ENCODE measurements at places on chromosomes 6 and 20.

DNA sequence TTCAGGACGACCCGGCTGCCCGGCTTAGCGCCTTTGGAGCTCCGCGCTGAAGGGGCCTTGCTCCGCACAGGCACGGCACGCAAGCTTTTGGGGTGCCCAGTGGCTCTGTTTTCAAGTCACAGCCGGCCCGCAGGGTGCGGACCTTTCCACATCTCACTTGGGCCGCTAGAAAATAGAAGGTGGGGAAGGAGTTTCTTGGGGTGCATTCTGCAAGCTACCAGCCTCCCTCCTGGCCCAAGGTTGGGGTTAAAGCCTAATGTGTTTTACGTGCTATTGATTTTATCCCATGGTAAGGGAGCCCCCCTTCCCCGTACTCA is 561 bp downstream of the KAT14 start:
- no peak for DNase-seq

GRCh38 chr20:14921513-14921912 is 584.1 kb upstream of the FLRT3 start:
- DNase-seq: no peak

- DNase-seq: no peak
These were observed 4.1 kb downstream of the CCND3 start for GRCh38 chr6:41937472-41937860.

DNA sequence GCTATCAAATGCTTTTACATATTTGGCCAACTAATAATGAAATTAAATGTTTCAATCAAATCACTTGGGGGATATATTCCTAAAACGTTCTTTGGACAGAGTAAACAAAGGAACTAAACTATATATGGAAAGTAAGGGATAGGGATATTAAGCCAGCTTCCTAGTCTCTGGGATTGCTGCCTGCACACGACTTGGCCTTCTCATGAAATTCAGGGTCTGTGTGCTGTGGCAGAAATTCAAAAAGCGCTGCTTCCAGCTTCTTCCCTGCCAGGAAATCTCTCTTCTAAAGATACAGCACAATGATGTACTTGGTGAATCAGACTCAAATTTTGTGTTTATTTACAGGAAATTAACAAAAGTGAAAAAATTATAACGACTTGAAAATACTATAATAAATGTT is 206.3 kb upstream of the RAB32 start:
- no peak for DNase-seq

DNA sequence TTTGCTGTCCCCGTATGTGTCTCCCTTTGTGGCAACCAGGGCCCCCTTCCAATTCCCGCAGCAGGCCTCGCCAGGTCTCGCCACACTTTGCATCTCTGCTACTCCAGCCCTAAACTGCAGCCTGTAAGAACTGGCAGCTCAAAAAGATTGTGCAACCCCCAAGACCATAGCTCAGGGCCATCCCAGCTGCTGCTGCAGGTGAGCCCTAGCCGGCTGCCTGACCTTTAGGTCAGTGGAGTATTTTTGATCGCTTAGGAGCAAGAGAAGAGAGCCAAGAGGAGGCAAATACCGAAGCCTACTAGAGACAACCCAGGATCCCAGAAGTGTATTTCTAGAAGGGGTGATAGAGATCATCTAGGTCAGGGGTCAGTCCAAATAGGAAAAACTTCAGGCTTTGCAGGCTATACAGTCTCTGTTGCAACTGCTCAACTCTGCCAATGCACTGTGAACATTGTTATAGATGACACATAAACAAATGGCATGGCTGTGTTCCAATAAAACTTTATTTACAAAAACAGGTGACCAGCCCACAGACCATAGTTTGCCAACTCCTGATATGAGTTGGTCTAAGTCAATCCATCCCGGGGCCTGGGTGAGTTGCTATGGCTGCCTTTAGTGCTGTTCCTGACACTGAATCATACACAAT is 138.4 kb downstream of the EYA2 start:
- no peak for DNase-seq

- no peak for DNase-seq
These were observed 25.9 kb upstream of the APMAP start for GRCh38 chr20:25018425-25018824.

- DNase-seq: no peak
These were observed 478.4 kb upstream of the SOX4 start for GRCh38 chr6:21115111-21115510.

GRCh38 chr6:70753870-70754380 is 86.2 kb downstream of the SMAP1 start:
- no peak for DNase-seq

DNA sequence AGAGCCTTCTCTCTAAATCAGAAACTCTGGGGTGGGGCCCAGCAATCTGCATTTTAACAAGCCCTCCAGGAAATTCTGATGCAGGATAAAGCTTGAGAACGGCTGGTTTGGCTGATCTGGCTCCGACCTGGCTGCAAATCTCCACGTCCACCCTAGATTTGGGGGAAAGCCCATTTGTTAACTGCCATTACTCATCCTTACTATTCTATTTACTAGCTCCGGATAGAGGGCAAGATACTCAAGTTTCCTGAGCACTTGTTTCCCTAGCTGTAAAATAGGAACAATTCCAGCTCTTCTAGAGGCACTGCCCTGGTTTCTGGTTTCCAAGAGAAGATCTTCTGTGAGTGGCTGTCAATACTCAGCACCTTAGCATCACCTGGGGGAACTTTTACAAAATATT is 44.4 kb downstream of the DAAM2 start:
- DNase-seq: no peak

DNA sequence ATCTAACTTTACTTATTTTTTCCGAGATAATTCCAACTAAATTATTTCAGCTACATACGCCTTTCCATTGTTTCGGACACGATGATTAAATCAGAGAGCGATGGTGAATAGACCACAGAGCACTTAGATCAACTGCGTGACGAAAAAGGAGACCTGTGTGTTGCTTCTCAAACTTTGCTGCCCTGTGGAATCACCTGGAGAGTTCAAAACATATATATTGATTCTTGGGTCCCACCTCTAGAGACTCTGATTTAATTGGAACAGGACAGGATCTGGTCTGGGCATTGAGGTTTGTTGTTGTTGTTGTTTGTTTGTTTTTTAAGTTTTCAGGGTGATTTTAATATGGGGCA is 401 bp upstream of the TNFRSF21 start:
- no peak for DNase-seq

DNA sequence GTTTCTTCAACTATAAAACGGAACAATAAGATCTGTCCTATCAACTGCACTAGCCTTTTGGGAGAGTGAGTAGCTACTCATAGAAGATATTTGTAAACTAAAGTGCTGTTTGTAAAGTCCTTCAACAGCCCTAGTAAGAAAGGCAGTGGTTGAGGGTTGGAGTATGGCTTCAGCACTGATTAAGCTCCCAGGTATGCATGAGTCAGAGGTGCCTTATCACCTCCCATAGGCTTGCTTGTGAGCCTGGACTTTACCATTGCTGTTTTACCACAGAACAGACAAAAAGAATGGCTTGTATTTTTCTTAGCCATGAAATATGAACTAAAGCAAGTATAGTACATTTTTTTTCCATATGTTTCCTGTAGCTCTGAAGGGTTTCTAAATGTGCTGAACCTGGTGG is 44.1 kb downstream of the SAMD3 start:
- DNase-seq: peak; percentile 67

DNA sequence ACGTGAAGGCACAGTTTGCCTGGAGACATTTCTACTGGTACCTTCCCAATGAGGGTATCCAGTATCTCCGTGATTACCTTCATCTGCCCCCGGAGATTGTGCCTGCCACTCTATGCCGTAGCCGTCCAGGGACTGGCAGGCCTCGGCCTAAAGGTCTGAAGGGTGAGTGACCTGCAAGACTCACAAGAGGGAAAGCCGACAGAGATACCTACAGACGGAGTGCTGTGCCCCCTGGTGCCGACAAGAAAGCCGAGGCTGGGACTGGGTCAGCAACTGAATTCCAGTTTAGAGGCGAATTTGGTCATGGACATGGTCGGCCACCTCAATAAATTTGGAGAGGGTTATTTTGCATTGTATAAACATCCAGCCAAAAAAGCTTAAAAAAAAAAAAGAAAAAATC is 420.3 kb upstream of the FLRT3 start:
- no peak for DNase-seq

- no peak for DNase-seq
These were observed 160.6 kb upstream of the COL21A1 start for GRCh38 chr6:56407883-56408410.

DNA sequence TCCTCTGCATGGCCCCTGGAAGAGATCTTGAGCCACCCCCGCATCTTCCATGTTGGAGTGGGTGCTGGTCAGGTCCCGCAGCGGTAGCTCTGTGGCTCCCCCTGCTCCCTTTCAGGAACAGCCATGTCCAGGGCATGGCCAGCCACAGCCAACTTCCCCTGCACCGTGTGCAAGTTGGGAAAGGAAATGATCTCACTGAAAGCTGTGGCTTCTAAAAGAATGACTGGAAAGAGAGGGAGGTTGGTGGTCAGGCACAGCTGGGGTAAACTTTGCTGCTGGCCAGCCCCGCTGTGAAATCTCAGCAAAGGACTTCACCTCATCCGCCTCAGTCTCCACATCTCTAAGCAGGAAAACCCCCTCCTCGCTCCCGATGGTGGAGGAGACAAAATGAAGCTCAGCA is 153.6 kb upstream of the CST7 start:
- DNase-seq: no peak

GRCh38 chr6:2086326-2086965 is 159.0 kb downstream of the GMDS start:
- DNase-seq: no peak

- no peak for DNase-seq
These were observed 37.7 kb upstream of the SYNCRIP start for GRCh38 chr6:85680388-85680787.

DNA sequence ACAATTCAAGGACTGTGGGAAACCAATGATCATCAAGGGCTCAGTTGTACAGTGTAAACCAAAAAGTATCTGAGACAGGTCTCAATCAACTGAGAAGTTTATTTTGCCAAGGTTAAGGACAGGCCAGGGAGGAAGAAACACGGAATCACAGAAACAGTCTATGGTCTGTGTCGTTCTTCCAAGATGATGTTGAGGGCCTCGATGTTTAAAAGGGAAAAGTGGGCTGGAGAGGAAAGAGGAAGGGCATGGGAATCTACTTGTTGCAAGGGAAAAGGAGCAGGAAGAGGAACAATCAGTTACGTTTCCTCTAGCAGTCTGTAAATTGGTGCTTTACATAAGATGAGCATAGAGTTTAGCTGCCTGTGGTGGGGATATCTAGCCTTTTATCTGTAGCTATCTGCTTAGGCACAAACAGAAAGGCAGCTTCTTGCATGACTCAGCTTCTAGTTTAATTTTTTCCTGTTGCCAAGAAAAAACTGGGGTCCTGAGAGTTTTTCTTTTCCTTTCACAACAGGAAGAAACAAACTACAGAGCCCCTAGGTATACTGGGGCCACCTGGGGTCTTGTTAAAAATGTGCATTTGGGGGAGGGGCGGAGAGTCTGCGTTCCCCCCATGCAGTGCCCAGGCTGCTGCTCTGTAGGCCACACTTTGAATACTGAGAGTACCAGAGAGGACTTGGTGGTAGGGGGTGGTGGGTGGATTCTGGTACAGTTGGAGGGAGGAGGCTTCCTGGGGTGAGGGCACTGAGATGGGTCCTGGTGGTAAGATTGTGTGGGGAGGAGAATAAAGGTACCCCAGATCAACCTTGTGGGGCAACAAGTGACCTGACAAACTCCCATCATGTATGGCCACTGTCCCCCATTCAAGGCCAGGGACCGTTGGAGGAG is 35.3 kb upstream of the EZR start:
- DNase-seq: no peak

GRCh38 chr6:170280689-170281045 is 10.2 kb downstream of the DLL1 start:
- no peak for DNase-seq

GRCh38 chr20:62808211-62808865 is 3.7 kb downstream of the OGFR start:
- no peak for DNase-seq

- DNase-seq: no peak
These were observed 25.5 kb downstream of the PCK1 start for GRCh38 chr20:57586370-57586793.

GRCh38 chr20:63846128-63846771 is 15.0 kb upstream of the ABHD16B start:
- DNase-seq: peak; percentile 23

GRCh38 chr20:57417051-57417689 is 26.0 kb downstream of the RBM38 start:
- no peak for DNase-seq

DNA sequence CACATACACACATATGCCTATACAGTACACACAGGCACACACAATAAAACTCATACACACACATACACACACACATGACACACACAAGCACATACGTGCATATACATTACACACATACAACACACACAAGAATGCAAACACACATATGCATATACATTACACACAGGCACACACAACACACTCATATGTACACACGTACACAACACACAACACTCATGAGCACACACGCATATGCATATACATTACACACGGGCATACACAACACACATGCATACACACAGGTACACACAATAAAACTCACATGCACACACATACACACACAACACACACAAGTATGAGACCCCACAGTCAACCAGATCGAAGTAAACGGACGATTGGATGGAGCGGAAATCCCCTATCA is 238.2 kb downstream of the ERMARD start:
- no peak for DNase-seq

- no peak for DNase-seq
These were observed 150.7 kb downstream of the FRK start for GRCh38 chr6:115909923-115910546.

GRCh38 chr6:88059191-88059590 is 11.6 kb downstream of the SPACA1 start:
- no peak for DNase-seq

GRCh38 chr20:51419231-51419630 is 123.3 kb downstream of the NFATC2 start:
- DNase-seq: no peak

DNA sequence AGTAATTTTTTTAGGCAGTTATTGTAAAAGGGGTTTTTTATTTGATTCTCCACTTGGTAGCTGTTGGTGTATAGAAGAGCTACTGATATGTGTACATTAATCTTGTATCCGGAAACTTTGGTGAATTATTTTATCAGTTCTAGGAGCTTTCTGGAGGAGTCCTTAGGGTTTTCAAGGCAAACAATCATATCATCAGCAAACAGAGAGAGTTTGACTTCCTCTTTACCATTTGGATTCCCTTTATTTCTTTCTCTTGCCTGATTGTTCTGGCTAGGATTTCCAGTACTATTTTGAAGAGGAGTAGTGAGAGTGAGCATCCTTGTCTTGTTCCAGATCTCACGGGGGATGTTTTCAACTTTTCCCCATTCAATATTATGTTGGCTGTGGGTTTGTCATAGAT is 28.0 kb upstream of the TNFAIP3 start:
- DNase-seq: no peak

All from SW 1271 (cell line).